ENCODE measurements at places on chromosomes 3 and 15.

DNA sequence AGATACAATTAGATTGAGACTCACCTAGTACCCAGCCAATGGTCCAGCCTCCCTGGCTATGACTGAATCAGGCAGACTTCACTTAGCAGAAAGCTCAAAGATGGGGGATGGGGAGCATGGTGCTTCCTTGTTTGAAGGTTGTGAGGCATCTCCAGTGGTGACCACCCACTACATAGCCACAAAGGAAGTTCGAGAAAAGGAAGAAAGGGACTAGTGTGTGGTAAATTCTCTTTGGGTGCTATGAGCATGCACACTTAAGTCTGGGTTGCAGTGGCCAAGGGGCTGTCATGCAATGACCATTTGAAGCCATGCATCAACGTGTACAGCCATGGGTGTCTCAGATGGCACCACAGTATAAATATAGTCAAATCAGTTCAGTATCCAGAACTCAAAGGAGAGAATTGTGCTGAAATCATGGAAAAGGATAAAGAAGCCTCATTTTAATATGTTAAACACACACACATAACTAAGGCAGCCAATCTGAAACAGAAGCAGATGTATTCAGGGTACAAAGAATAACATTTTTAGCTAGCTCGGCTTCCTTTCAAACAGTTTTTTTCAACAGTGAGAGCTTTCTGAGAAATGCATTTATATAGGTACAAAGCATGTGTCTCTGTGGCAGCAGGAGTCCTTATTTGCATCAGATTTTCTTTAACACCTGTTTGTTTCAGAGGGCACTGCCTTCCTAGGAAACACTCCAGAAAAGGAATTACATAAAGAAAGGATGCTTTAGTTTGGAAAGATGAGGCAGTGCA, 275.5 kb downstream of the GAP43 start:
- DNase-seq = no peak

GRCh38 chr15:100918034-100918689, 995 bp upstream of the LRRK1 start:
- DNase-seq = peak; percentile 86

GRCh38 chr15:31300981-31301672, 25.5 kb upstream of the KLF13 start:
- peak; percentile 47 for DNase-seq

DNA sequence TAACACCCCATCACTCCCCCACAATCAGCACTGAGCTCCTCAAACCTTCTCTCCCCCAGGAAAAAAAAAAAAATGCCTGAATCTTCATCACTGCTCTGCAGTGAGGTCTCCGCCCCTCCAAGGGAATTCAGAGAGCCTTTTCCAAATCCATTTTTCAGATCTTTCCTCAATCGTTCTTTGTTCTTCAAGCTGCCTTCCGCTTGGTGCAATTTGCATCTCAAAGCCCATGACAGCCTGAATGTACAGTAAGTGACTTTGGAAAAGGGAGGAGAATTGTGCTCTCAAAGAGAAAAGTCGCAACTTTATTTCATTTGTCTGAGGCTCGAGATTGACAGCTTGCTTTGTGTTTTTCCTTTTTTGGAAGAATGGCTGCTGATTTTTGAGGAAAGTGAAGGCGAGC, 75.0 kb downstream of the CORO2B start:
- no peak for DNase-seq

GRCh38 chr15:22839046-22839695, 705 bp downstream of the NIPA2 start:
- no peak for DNase-seq

GRCh38 chr3:168273917-168274316, 178.2 kb upstream of the GOLIM4 start:
- DNase-seq = no peak

- DNase-seq = no peak
Observed at GRCh38 chr3:105606016-105606415, 239.3 kb downstream of the ALCAM start.

- DNase-seq = no peak
Observed at GRCh38 chr3:171481011-171481410, 20.8 kb upstream of the TNIK start.

GRCh38 chr3:195248281-195248680, 22.7 kb downstream of the XXYLT1 start:
- DNase-seq = no peak

GRCh38 chr15:48647962-48648361, 2.5 kb upstream of the FBN1 start:
- DNase-seq = no peak

DNA sequence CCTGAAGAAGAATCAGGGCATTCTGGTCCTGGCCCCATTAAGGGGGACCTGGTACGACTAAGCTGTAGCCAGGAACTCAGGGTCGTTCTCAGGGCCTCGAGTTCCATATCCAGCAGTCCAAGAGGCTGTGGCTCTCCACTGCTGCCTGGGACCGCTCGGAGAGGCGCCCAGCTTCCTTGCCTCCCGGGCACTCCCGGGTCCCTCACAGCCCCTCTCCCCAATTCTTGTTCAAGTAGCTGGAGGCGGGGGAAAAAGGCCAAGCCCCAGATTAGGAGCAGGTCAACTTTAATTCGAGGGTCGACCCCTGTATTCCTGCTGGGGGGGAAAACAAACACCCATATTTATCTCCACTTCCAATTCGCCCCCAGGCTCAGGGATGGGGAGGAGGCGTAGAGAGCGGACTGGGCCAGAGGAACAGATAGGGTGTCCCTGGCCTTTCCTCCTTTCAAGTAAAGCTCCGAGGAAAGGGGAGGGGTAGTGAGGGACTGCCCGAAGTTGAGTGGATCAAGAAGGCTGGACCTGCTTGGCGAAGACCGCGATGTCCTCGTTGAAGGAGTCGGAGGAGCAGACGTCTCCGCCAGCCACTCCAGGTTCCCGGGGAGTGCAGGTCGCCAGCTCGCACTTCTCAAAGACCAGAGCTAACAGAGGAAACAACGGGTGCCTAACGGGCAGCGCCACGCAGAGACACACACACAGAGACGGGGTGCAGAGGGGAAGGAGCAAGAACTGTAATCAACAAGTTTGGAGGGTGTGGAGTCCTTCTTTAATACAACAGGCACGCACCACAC, 4.4 kb downstream of the MEIS2 start:
- no peak for DNase-seq

DNA sequence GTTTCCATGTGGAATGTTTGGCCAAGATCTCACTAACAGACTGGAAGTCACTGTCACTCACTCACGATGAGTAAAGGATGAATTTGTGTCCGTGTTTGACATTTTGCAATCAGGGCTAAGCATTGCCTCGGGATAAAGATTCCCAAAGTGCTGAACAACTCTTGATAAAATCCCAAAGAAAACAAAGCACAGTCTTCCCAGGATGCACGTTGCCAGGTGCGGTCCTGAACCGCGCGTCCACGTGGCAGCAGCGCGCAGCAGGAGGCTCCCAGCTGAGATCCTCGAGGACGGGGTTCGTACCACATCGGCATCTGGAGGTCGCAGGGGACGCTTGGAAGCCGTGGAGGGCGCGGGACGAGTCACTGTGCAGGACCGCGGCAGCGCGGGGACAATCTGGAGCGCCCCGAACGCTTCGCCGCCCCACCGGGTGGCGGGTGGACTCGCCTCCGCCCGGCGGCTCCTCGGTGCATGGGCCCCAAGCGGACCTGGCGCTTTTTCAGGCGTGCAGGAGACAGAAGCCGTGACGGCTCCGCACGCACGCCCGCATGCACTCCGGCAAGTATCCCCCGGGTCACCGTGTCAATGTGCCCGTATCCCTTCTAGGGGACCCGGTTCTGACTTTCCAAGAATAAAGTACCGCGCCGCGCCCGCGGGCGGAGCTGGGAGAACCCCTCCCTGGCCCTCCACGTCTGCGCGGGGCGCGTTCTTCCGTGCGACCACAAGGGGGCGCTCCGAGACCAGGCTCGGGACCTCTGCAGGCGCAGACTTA, 17.7 kb downstream of the CPN2 start:
- DNase-seq = peak; percentile 95

- no peak for DNase-seq
Observed at GRCh38 chr3:87949189-87949878, 109.5 kb downstream of the CGGBP1 start.

DNA sequence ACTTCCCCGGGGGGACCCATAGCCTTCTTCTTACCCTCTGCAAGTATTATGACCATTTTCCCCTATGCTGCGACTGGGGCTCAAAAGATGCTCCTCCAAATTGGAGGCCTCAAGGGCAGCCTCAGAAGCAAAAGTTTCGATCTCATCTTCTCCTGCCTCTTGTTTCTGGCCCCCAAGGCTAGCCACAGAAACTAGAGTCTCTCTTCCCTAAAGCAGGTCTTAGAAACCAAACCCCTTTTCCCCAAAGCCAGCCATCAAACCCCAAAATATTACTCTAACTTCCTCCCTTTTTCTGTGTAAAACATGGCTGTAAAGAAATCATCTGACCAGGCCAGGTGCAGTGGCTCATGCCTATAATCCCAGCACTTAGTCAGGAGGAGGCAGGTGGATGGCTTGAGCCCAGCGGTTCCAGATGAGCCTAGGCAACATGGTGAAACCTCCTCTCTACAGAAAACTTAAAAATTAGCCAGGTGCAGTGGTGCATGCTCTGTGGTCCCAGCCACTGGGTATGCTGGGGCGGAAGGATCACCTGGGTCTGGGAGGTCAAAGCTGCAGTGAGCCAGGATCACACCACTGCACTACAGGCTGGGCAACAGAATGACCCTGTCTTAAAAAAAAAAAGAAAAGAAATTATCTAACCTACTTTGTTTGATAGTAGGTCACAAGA, 36.7 kb upstream of the MFGE8 start:
- DNase-seq = no peak

DNA sequence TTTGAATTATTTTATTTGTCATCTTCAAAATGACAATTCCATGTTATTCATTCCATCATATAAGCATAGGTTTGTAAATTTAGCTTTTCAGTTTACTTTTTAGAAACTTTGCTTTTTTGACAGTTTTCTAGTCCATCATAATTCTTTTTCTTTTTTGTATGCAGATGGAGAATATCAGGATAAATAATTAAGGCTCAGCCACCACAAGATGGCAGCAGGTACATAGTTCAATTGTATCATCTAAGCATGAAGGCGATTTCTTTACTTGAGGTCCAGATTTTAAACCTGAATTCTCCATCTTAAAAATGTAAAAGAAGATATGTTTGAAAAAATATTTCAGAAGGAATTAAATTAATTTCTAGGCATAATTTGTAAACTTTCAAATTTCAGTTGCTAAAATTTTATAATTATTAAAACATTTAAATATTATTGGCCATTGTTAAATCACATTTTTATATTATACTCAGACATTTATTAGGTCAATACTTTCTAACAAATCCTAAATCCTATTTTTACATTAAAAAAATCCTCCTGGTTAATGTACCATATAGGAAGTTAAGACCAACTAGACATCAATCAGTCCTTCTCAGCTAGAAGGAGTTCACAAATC, 15.1 kb downstream of the PLSCR5 start:
- no peak for DNase-seq

GRCh38 chr3:108119398-108120104, 28.7 kb upstream of the CD47 start:
- DNase-seq = no peak

GRCh38 chr15:51114437-51115119, 19.9 kb upstream of the TNFAIP8L3 start:
- DNase-seq = no peak

DNA sequence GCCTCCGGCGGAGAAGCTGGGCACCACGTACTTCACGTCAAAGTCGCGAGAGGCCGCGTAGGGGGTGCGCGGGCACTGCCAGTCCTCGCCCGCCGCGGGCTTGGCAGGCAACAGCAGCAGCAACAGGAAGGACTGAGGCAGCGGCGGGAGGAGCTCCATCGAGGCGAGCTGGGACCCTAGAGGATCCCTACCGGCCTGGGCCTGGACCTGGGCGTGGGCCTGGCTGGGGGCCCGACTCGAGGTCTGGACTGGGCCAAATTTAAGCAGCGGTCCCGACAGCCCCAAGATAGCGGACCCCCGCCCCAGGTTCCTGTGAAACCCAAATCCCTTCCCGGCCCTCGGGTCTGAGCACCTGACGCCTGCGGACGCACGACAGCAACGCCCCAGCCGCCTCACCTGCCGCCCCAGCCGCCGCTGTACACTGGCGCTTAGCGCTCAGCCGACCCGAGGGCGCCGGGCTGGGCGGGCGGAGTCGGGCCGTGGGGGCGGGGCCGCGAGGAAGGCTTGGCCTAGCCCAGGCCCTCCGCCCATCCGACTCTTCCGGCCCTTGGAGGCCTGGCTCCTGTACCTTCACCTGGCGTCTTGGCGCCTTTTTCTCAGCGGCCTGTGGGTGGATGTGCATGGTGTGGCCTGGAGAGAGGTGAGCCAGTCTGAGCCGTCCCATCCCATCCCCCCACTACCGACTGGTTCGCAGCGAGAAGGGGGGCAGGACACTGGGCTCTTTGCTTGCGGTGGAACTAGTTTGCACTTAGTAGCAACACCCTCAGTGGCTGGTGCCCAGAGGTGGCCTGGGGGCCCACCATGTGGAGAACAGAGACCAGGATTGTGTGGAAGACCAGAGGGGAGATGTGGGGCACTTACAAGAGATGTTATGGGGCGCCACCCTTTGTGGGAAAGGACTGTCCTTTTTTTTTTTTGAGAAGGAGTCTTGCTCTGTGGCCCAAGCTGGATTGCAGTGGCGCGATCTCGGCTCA, at the start of gene MST1R:
Gene MST1R (minus strand): TSS at position 423 of the 974 bp plus-strand sequence. CDS start 264 bp downstream, at position 159.
- peak; percentile 74 for DNase-seq

DNA sequence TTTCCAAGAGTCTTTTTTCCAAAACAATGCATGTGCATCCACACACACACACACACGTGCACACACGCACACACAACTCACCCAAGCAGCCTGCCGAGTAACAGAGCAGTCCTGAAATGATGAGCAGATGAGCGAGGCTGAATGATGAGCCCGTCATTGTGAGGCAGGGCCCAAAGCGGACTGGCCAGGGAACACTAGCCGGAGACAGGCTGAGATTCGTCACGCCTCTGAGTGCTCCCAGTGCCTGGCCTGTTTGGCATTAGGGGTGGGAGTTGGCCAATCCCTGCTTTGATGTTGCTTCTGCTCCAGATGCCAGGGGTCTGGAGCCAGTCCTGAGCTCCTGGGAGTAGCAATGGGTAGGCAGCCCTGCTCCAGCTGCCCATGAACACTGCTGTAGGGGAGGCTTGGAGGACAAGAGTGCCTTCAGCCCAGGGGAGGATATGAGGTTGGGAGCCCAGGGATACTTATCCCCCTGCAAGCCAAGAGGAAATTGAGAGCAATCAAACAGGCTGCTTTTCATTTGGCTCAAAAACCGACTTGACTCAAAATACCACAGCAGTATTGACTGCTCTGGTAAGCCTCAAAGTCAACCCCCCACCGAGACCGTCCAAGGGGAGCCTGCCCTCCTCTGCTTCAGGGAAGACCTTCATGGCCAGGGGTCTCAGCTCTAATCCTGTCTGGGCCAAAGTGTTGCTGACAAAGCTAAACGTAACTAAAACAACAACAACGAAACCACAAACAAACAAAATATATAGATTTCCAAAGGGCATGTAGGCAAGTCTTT, 22.9 kb downstream of the COLQ start:
- no peak for DNase-seq

- no peak for DNase-seq
Observed at GRCh38 chr3:32447865-32448400, 54.7 kb downstream of the CMTM6 start.

GRCh38 chr3:71247221-71247957, 336.1 kb downstream of the FOXP1 start:
- no peak for DNase-seq
